ENCODE measurements at places on chromosomes 1 and 21.

DNA sequence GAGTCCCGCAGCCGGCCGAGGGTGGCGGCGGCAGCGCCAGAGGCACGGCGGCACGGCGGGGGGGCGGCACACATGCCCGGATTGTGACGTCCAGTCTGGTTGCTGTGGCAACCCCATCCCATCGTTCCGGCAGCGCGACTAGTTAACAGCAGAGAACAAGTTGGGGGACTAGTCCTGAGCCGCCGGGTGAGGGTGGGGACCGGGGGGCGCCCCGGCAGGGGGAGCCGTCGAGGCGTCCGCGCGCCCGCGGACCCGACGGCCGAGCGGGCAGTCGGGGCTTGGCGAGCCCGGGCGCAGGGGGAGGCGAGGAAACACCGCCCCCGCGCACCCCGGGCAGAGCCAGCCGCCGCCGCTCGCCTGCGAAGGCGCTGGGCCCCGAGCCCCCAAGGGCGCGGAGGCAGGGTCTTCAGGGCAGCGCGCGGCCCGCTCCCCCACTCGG, at the start of gene CHD5:
TSS of gene CHD5 (minus strand) at position 54 of the 439 bp plus-strand sequence. CDS start 298 bp downstream, outside the sequence.
- DNase-seq = no peak

DNA sequence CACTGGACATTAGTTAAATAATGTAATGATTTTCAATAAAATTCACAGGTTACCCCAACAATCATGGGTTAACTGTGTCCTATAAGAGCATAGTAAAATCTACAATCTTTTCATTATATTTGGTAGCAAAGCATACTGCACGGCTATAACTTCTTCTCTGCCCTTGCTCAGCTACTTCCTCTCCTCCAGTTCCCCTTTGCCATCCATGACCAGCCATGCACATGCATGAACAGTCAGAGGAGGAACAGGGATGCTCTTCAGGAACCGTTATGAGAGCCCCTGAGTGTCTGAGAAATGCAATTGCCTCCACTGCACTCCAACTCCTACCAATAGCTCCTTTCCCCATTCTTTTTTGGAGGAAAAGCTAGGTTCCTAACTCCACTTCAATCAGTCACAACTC, 646.7 kb downstream of the LTN1 start:
- no peak for DNase-seq

- peak; percentile 84 for DNase-seq
These were observed 477.2 kb upstream of the CAMK1G start for GRCh38 chr1:209106237-209106741.

GRCh38 chr1:230072866-230073265, 5.8 kb downstream of the GALNT2 start:
- no peak for DNase-seq

Measured in astrocyte of the spinal cord (primary cell).